ENCODE measurements at places on chromosomes 7 and 10.

DNA sequence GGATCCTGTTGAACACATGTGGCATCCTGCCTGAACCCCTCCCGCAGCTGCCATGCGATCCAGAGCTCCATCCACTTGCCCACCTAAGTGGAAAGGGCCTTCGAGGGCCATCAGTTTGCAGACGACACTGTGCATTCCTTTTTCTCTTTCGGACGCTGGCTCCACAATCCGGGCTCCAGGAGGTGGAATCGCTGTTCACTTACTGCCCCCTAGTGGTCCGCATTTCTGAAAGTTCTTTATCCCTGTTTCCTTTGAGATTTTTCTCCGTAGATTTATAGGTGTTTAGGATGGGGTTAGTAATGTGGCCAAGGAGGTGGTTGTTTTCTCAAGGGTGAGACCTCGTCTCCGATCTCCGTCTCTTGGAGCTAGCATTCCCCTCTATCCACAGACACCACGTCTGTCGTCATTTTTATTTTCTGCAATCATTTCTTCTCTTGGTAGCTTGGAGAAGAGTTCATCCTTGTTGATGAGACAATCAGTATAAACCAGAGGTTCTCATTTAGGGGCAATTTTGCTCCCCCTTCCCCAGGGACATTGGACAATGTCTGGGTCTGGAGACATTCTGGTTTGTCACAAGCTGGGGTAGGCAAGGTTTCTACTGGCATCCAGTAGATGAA lies 204.6 kb downstream of the ARHGAP21 start:
- DNase-seq = no peak

DNA sequence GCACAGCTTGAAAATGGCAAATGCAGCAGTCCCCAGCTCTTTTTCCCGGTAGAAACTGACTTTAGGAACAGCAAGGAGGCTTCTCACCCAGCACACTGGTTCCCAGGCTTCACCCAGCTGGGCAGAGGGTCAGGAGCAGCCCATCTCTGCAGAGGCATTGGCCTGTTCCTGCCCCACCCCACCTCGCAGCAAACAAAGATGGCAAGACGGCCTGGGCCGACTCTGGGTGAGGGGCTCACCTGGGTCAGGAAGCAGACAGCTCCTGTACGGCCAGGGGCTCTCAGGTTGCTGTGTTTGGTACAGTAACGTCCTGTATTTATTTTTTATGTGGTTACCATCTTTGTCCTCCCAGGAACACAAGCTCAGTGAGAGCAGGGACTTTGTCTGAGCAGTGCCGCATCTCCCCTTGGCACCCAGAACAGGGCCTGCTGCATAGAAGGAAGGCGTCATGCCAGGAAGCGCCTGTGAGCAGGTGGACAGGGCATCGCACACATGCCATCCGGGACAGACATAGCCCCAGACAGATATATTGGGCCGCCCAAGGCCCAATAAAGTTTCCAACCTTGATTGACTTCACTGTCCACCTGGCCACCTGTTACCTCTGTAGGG lies 585.0 kb upstream of the FOXK1 start:
- no peak for DNase-seq

GRCh38 chr7:151871904-151872303 lies 5.0 kb downstream of the PRKAG2 start:
- no peak for DNase-seq

GRCh38 chr10:103854265-103854685 lies 1.1 kb downstream of the SH3PXD2A start:
- no peak for DNase-seq

DNA sequence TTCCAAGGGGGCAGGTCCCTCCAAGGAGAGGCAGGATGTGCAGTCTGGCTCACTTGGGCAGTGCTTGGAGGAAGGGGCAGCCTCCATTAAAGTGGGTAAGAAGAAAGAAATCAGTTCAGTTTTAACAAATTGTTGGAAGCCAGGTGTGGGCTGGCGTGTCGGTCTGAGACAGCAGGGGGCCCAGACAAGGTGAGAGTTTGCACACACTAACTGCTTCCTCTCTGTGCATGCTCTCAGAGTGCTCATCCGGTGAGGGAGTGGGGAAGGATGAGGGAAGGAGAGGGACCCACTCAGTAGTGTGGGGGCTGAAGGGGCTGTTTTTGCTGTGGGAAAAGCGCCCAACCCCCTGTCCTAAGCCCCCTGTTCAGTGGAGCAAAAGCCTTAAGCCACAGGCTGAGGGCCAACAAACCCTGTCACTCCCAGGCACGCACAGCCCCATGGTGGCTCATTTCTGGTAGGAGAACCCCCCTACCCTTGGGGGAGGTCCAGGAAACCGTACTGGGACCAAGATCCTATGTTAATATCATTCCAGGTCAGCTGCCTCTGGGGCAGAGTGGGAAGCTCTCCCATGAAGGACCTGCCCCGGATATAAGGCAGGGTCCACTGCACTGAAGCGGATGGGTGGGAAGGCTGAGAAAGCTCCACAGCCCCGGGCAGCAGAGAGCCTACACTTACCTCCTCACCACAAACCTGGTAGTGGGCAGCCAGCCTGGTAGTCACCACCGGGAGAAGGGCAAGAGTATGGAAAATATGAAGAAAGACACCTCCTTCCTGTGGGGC lies 5.1 kb upstream of the PCBD1 start:
- no peak for DNase-seq

DNA sequence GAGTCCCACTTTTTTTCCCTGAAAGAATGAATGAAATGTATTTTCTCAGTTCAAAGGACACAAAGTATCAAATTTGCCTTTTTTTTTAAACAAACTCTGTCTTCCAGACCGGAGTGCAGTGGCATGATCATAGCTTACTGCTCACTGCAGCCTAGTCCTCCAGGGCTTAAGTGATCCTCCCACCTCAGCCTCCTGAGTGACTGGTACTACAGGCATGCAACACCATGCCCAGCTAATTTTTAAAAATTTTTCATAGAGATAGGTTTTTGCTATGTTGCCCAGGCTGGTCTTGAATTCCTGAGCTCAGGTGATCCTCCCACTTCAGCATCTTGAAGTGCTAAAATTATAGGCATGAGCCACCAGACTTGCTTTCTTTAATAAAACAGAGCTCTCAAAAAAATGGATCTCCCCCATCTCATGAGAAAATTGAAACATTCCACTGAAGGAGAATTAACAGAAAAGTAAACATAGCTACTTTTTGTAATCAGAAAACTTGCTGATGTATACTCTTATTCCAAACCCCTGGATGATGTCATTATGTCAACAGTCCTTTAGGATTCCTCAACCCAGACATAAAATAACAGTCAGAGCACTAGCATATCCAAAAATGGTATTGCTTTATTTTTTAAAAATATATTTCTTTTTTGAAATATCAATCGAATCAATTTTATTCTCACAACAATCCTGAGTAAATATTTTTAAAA lies 12.3 kb upstream of the TRDMT1 start:
- DNase-seq = no peak

- DNase-seq = no peak
These were observed 204.1 kb upstream of the POM121L12 start for GRCh38 chr7:52831321-52831720.

DNA sequence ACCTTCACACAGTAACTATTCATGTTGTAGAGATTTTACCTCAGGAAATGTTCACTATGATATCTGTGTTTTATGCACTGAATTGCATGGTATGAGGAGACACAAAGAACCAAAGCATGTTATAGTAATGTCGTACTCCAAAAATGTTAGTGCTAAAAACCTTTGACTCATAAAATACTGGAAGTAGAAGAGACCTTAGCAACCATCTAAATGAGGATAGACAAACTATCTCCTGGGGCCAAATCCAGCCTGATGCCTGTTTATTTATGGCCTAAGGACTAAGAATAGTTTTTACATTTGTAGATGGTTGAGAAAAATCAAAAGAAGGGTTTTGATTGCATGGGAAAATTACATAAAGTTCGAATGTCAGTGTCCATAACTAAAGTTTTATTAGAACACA lies 535.1 kb downstream of the INHBA start:
- no peak for DNase-seq

DNA sequence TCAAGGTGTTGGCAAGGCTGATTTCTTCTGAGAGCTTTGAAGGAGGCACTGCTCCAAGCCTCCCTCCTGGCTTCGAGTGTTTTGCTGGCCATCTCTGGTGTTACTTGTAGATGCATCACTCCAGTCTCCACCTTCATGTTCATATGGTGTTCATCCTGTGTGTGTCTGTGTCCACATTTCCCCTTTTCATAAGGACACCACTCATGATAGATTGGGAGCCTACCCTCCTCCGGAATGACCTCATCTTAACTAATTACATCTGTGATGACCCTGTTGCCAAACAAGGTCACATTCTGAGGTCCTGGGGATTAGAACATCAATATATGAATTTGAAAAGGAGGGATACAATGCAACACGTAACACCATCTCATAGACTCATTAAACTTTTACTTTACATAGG lies 119.0 kb downstream of the CREB5 start:
- DNase-seq = no peak

- no peak for DNase-seq
These were observed 481.8 kb downstream of the TFEC start for GRCh38 chr7:115548756-115549155.

DNA sequence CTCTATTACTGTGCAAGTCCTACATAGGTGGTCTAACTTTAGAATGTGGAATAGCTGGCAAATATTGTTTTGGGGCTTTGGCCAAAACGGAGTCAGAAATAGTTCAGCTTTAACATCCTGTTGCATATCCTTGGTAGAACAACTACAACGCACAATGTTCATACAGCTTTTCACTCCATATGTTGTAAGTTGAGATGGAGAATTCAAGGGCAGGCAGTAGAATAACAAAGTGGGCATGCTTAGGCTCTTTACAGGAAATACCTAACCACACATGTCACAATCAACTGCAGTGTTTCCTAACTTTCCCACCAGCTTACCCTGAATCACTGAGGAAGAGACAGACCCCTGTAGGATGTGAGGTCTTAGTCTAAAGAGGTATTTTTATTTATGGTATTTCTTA lies 122.3 kb downstream of the PPP1R3A start:
- no peak for DNase-seq

GRCh38 chr10:61613665-61614064 lies 49.1 kb upstream of the CABCOCO1 start:
- no peak for DNase-seq

- DNase-seq = no peak
These were observed 95.3 kb downstream of the INSYN2A start for GRCh38 chr10:127100983-127101615.

- peak; percentile 51 for DNase-seq
These were observed 128.9 kb downstream of the DGKI start for GRCh38 chr7:137717811-137718271.

- DNase-seq = no peak
These were observed 141.0 kb downstream of the DKK1 start for GRCh38 chr10:52455098-52455497.

DNA sequence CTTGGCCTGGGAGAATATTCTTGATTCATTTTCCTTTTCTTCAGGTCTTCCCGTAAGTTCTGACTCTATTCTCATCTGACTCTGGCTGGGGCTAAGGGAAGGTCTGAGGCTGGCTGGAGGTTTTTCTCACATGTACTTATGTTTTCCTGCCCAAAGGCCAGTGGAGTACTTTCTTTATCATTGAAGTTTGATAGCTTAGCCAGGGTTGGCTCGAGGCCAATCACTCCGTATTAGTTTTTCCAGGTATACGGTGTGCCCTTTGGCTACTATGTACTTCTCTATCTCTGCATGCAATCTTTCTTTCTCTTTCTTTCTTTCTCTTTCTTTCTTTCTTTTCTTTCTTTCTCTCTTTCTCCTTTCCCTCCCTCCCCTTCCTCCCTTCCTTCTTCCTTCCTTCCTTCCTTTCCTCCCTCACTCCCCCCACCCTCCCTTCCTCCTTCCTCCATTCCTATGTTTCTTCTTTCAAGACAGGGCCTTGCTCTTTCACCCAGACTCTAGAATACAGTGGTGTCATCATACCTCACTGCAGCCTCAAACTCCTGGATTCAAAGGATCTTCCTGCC lies 26.8 kb upstream of the VKORC1L1 start:
- DNase-seq = no peak

DNA sequence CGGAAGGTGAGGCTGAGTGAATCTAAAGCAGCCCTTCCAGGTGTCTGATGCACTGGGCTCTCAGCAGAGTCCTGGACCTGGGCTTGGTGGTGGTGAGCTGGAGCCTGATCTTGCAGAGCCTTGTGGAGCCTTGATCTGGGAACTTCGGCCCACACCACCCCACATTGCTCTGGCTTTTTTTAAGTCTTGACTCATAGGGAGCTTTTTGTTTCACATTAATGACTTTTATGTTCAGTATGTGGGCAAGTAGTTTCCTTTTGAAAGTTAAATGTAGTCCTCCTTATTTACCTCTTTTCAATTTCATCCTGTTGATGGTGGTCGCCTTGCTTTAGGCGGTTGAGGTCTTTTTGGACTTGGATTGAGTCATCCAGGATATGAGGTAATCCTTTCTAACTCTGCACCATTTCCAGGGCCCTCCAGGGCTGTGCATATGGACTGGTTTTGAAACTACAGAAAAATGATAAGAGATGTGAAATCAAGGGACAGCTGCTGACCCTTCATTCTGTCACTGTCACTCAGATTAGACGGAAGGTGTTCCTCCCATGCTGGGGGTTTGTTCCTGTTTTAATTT lies 2.9 kb upstream of the NRAP start:
- DNase-seq = no peak

DNA sequence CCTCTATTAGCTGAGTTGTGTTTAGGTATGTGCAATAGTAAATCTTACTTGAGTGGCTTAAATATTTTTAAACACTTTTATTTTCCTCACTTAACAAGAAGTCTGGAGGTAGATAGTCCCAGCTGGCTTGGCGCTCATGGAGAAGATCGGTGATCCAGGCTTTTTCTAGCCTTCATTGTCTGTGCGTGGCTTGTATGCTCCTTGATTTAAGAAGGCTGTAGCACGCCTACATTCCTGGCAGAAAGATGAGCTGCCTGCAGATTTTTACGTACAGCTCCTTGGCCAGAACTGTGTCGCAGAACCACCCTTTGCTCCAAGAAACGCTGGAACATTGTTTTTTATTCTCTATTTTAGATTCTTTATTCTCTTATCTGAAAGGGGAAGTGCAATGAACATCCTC lies 284.1 kb downstream of the KIF20B start:
- no peak for DNase-seq

GRCh38 chr10:20200758-20201157 lies 384.5 kb downstream of the PLXDC2 start:
- no peak for DNase-seq

DNA sequence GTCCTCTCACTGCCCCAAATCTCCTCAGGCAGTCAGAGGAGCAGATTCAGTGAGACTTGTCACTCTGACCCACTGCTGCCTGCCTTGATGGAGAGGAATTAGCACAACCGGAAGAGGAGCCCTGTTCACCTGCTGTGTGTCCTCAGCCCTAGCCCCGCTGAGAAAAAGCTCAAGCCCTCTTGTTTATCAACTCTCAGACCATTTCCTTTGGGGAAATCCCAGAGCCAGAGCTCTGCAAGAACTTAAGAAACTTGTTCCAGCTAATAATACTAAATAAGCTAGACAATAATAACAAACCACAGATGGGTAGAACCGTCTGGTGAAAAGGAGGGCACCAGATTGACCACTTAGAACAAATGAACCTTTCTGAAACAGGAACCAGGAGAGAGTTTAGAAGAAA lies 37.7 kb upstream of the ITGB1 start:
- DNase-seq = no peak

DNA sequence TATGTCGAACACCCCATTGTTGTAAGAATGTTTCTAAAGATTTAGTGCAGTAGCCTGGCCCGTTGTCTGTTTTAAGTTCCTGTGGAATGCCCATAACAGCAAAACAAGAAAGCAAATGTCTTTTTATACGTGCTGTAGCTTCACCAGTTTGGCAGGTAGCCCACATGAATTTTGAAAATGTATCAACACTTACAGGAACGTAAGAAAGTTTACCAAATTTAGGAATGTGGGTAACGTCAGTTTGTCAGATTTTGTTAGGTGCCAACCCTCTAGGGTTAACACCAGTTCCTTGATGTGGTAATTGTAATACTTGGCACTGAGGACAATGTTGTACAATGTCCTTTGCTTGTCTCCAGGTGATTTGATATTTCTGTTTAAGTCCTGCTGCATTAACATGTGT lies 3.2 kb upstream of the GIMAP4 start:
- no peak for DNase-seq

Measured in NCI-H524 treated with DMSO at 0.1 percent for 48 hours (cell line).